ENCODE measurements at places on chromosomes 3 and 15. TPM values are rescaled to one million over a fixed set of nuclear protein-coding genes. Genes with fewer than 3 reads are reported as not detected.

- H3K27ac ChIP-seq: no peak overlapping the region
- H3K4me1 ChIP-seq: no peaks in the 10 kb centered on the region
- no peaks in the 10 kb centered on the region for H3K27me3 ChIP-seq
- no peaks in the 10 kb centered on the region for H3K36me3 ChIP-seq
- no peak overlapping the region for H3K4me3 ChIP-seq
Observed at GRCh38 chr3:116037954-116038911, 407.1 kb downstream of the LSAMP start.

DNA sequence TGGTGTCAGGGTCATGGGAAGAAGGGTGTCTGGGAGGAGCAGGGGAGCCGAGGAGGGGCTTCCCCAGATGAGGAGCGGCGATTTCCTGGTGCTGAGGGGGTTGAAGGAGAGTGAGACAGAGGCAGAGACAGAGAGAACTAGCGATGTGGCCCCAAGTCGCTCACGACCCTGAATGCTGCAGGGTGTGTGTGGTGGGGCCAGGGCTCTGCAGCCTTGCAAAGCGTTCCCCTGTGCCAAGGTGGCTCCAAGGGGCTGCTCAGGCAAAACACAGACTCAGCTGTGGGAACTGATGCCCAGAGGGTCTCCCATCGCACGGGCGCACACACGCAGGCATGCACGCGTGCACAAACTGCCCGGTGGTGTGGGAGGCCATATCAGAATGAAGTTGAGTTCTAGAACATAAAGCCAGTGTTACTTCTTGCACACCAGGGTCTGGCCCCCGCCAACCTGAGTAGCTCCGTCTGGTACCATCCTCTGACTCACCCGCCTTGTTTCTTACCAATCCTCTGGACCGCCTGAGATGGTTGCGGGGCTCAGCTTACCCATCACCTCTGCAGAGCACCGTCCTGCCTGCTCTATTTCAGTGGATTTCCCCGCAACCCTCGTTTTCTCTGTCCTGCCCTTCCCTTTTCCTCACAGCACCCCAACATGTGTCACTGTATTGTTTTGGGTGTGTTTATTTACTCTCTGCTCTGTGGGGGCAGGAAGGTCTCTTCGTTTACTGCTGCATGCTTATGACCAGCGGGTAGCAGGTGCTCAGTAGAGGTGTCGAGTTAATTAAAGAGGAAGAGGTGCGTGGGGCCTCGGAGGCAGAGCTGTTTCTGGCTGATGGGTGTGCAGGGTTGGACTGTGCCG lies 4.5 kb downstream of the MELTF start:
- no peaks in the 10 kb centered on the region for H3K36me3 ChIP-seq
- peaks cover 20% of the 10 kb centered on the region for H3K27me3 ChIP-seq
- H3K4me3 ChIP-seq: no peak overlapping the region
- H3K4me1 ChIP-seq: no peaks in the 10 kb centered on the region
- no peak overlapping the region for H3K27ac ChIP-seq

- no peaks in the 10 kb centered on the region for H3K36me3 ChIP-seq
- peaks cover 10% of the 10 kb centered on the region for H3K4me1 ChIP-seq
- no peak overlapping the region for H3K27ac ChIP-seq
- H3K27me3 ChIP-seq: no peaks in the 10 kb centered on the region
- no peak overlapping the region for H3K4me3 ChIP-seq
Observed at GRCh38 chr3:12476238-12476897, 7.9 kb upstream of the TSEN2 start.

DNA sequence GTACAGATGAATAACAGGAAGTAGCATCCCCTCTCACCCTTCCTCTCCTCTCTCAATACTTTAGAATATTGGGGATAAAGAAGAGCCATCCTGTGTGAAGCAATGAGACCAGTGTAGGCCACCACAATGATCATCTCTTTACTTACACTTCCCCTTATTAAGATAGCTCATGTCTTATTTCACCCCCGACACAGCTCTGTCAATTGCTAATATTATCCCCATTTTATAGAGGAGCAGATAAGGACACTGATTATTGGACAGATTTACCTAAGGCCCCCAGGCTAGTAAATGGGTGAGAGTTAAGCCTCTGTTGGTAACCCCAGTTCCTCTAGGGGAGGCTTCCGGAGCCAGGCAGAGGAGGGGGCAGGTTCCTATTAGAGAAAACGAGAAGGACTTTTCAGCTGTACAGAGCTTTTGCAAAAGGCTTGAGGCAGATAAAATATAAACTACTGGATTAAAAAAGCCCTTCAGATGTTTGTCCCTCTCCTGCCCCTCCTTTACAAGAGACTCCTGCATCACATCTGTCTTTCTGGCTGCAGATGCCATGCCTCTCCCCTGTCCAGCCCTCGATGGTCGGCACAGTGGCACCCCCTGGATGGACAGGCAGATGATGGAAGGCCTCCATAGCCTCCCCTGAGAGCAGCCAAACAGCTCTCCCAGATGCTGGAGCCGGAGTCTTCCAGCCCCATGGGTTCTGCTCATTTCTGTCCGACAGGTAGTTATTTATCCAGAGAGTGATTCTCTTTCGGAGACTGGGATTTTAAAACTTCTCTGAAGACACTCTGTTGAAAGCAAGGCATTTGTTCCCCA lies 49.4 kb upstream of the LCTL start:
- H3K4me3 ChIP-seq: no peak overlapping the region
- H3K27me3 ChIP-seq: no peaks in the 10 kb centered on the region
- H3K36me3 ChIP-seq: no peaks in the 10 kb centered on the region

The IGDCC3 gene
- not detected for total RNA-seq

GRCh38 chr3:108028896-108029295 lies 61.9 kb downstream of the CD47 start:
- H3K4me1 ChIP-seq: no peaks in the 10 kb centered on the region
- H3K27ac ChIP-seq: no peak overlapping the region
- DNase-seq: no peak
- no peaks in the 10 kb centered on the region for H3K27me3 ChIP-seq

DNA sequence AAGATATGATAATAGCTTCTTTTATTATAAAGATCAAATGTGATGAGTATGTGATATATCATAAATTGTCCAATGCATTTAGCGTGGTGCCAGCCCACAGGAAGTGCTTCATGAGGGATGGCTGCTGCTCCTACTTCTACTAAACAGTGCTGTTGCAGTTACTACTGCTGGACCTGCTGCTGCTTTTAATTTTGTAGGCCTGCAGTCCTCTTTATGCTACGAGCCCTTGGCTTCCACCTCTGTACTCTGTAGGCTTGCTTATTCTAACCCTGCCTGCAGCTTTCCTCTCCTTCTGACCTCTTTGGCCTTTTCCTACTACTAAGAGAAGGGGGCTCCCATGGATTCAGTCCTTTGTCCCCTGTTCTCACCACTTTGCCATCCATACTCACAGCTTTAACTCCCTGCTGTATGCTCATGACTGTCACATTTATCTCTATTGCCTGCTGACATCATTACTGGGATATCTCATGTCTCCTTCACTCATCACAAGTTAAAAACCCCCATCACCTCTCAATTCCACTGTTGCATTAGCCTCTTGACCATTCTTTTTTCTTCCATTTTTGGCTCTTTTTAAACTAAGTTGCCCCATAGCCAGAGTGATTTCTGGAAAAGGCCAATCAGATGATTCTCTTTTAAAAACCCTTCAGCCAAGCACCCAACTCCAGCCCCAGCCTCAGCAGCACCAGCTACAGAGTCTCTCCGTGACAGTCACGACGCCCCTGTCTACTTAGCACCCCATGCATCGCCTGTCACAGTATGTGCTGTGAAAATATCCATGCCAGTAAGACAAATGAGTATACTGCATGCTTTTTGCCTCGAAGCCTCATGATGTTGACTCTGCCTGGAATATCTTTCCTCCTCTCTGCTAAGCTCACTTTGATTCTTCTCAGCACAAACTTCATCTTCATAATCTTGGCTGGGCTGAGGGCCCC lies 56.3 kb downstream of the PLCL2 start:
- no peaks in the 10 kb centered on the region for H3K4me1 ChIP-seq
- no peaks in the 10 kb centered on the region for H3K27me3 ChIP-seq
- no peak overlapping the region for H3K27ac ChIP-seq
- no peak overlapping the region for H3K4me3 ChIP-seq

The CKMT1A gene
- not detected for total RNA-seq

GRCh38 chr15:57784081-57784511 lies 77.6 kb downstream of the POLR2M start:
- DNase-seq: peak; percentile 13
- no peaks in the 10 kb centered on the region for H3K27me3 ChIP-seq

The PFN2 gene
- 48.1 TPM for total RNA-seq
